ENCODE measurements at places on chromosomes 2 and 18.

DNA sequence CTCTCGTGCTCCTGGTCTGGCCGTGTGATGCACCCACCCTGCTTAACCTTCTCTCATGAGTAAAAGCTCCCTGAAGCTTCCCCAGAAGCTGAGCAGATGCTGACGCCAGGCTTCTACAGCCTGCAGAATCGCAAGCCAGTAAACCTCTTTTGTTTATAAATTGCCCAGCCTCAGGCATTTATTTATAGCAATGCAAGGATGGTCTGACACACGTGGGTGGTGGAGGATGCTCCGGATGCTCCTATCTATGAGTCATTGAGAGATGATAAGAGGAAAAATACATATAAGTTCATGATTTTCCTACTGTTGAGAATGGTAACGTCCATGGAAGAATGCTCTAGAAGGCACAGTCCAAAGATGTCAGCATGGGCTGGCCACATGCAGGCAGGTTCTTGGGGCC lies 8.6 kb upstream of the ST6GAL2 start:
- no peak for DNase-seq

GRCh38 chr2:132581591-132581990 lies 88.4 kb downstream of the LYPD1 start:
- DNase-seq: no peak

DNA sequence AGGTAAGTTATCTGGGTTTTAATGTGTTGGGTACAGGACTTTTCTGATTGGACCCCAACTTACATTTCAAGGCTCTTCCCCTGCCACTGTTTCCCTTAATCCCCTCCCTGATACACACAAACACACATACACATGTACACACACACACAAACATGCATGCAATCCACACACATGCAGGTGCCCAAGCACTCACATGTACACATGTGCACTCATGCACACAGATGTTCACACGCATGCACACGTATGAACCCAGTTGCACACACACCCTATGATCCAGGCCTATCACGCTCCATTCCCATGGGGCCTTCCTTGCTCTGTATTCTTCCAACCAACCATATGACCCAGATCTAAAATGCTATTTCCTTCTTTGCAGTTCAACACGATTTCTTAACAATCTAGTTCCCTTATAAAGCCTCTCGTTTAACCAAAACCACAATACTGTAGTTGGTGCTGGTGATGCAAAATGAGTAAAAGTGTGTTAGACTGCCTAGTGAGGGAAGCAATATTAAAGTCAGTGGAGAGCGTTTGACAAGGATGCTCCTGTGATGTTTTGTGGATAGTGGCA lies 11.1 kb downstream of the SERPINB8 start:
- no peak for DNase-seq

DNA sequence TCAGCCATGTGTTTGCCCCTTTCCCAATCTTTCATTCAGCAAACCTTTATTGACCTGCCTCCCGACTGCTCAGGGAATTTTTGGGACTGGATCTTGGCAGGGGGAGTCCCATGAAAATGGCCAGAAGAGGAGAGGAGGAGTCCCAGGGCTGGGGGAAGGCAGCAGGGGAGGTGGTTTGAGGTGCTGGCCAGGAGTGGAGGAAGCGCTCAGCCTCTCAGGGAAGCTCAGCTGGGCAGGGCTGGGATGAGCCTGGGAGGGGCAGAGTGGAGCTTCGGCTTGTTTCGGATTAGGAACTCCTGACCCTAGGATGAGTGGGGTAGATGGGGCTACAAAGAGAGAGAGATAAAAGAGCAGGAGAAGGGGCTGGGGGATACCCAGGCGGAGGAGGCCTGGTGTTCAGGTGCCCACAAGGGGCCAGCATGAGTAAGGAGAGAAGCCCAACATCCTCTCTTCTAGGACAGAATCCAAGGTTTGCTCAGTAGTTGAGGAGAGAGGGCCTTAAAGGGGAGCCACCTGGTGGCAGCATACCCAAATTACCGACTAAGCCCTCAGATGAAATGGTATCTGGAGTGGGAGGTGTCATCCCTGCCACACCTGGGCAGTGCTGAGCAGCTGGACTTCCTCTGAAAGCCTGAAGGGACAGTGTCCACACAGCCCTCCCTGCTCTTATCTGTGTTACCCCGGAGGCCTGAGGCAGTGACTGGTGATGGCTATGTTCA lies 91.1 kb downstream of the INHBB start:
- no peak for DNase-seq

DNA sequence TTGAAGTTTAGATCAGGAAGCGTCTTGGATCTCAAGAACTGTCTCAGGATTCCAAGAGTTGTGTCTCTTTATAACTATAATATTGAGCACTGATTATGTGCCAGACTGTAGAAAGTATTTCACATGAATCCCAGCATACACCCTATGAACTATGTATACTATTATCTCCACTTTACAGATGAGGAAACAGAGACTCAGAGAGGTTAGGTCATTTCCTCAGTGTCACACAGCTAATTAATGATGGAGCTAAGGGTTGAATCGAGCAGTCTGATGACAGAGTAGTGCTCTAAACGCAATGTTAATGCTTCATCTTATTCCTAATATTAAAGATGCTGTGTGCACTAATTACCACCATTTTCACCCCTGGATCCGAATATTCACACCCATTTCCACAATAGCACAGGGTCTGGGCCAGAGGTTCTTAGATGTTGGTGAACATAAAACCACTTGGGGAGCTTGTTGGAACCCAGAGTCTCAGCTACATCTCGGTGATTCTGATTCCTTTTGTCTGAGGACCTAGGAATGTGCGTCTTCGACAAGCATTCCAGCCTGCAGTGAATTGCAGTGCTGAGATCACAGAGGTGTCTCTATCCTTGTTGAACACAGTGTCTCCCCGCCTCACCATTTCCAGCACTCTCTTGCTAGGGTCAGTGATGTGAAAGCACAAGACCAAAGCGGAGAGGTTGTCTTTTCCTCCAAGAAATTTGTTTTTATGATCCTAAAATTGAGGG lies 213.8 kb downstream of the SP3 start:
- no peak for DNase-seq

Measured in activated T-helper 1 cell treated with anti-CD3 and anti-CD28 coated beads, Interleukin-2, amount 50 U/mL, for 16 hours (primary cell).